HT1080 (cell line): ENCODE measurements at places on chromosomes 5 and 9. TPM values are rescaled to one million over a fixed set of nuclear protein-coding genes. Genes with fewer than 3 reads are reported as not detected.

Gene SPINK13
- total RNA-seq = 0.30 TPM in 1 of 2 replicates, not detected in the other

Gene PCDHGA9
- 0.23 and 0.29 TPM in 2 replicates for total RNA-seq

Gene ZBED3
- 0.60 and 0.76 TPM in 2 replicates for total RNA-seq

Gene ADAMTS13
- total RNA-seq = 0.07 and 0.19 TPM in 2 replicates

Gene PAEP
- 15.7 and 17.5 TPM in 2 replicates for total RNA-seq

Gene SAXO1
- not detected in 2 replicates for total RNA-seq

Gene C5orf52
- total RNA-seq = not detected in 2 replicates

Gene MRRF
- 65.7 and 91.5 TPM in 2 replicates for total RNA-seq

Gene HTR1A
- total RNA-seq = not detected in 2 replicates

Gene ARHGEF28
- 12.9 and 13.9 TPM in 2 replicates for total RNA-seq

Gene PTPA
- total RNA-seq = 167 and 214 TPM in 2 replicates

Gene MACIR
- total RNA-seq = 20.2 and 26.7 TPM in 2 replicates

Gene STPG3
- not detected in 2 replicates for total RNA-seq

DNA sequence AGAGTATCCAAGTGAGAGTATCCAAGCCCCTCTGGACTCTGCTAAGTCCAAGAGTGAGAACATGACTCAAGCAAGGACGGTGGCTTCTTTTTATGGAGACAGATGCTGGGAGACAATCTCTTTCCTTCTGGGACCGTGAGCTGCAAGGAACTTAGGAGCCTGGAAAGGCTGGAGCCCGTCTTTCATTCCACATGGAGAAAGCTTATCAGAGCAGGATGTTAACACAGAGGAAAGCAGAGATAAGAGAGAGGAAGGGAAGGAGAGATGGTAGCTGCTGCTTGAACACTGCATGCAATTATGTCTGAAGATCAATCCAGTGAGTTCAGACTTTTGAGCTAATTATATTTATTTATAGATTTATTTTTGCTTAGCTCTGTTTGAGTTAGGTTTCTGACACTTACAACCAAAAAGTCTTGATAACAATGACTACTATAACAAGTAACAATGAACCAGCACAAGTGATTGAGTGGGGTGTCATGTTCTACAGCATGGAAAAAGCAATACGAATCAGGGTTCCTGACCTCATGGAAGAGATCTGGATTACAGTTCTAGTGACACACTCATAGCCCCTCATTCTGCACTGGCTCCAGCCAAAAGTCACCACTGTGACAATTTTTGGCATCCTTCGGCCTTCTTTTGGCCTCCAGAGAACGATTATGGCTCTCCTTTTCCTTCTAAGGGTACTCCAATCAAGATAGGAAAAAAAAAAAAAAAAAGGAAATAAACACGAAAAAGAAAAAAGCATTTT is 71.5 kb downstream of the PRLR start:
- DNase-seq = no peak

DNA sequence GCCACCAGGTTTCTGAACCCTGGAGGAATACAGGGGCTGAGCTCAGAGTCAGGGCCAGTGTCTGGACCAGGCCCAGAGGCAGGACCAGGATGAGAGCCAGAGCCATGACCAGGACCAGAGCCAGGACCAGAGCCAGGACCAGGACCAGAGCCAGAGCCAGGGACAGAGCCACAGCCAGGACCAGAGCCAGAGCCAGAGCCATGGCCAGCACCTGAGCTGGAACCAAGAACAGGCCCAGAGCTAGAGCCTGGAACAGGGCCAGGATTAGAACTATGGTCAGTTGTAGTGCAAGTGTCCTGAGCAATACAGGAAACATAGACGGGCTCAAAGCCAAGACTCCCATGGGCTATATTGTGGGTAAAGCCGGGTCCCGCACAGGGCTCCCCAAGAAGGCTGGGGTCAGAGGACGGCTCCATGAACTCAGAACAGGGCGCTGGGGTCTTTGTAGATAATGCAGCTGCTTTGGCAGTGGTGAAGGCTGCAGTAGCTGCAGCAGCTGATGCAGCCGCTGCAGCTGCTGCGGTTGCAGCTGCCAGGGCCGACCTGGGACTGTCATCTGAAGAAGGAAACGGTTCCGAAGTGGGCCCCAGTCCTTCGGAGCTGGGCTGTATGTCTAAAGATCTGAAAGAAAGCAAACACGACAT is 559 bp downstream of the SPAG8 start:
- DNase-seq = no peak

DNA sequence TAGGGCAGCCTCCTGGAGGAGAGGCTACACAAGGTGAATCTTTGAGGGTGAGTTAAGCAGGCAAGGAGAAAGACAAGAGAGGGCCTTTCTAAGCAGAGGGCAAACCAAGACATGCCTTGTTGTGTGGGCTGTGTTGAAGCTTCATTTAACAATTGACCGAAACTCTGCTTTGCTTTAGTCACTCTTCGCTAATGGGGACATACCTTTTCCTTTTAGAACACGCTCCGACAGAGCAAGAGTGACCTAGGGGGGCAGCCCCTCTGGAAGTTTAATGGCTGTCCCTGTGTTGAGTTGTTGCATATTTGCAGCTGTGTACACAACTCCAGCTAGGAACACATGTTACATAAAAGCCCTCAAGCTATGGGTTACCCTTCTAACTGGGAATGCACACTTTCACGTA is 218.1 kb upstream of the WWC1 start:
- no peak for DNase-seq

DNA sequence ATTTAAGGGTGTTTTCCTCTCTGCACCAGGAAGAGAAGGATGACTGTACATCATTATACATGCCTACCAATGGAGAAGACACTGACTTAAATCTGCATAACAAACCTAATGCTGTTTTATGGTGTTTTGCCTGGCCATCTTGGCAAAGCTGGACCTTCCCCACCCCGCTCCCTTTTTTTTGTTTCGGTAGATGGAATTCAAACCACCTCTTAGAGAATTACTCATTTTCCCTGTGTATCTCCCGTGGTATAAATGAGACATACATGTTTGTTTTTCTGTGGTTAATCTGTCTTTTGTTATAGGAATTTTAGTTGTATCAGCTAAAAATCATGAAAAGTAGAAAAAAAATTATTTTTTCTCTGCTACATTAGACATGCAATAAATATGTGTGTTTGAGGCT is 28.8 kb downstream of the IL12B start:
- no peak for DNase-seq

DNA sequence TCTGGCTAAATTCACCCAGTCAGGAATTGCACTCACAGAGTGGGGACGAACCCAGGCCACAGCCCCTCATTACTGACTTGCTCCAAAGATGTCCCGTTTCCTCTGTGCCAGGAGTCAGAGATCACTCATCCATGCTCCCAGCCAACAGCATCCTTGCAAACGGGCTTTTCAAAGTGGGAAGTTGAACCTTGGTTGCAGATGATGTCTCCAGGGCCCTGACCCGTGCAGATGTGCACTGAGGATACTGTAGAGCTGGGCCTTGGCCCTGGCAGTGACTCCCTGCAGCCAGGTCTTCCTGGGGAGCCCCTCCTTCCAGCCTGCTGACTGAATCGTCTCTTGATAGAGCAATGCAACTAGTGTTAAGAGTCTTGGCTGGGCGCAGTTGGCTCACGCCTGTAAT is 22.3 kb downstream of the TCF7 start:
- no peak for DNase-seq

DNA sequence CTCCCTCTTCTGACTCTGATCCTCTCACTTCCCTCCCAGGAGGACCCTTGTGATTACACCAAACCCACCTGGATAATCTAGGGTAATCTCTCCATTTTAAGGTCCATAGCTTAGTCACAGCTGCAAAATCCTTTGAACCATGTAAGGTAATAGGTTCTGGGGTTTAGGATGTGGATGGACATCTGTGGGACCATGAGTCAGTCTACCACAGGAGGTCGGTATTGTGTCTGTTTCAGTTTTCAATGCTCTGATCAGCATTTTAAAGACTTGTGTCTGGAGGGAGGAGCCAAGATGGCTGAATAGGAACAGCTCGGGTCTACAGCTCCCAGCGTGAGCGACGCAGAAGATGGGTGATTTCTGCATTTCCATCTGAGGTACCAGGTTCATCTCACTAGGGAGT is 112.6 kb downstream of the CAVIN4 start:
- peak; percentile 56 for DNase-seq

DNA sequence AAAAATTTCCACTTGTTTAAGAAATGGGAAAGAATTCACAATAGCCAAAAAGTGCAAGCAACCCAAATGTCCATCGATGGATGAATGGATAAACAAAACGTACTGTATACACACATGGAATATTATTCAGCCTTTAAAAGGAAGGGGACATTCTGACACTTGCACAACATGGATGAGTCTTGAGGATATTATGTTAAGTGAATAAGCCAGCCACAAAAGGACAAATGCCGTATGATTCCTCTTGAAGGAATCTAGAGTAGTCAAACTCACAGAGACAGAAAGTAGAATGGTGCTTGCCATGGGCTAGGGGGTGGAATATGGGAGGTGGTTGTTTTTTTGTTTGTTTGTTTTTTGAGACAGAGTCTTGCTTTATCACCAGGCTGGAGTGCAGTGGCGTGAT is 3.8 kb upstream of the ATP6V0E1 start:
- peak; percentile 28 for DNase-seq

- no peak for DNase-seq
Observed at GRCh38 chr5:35745660-35746059, 111.0 kb upstream of the IL7R start.

DNA sequence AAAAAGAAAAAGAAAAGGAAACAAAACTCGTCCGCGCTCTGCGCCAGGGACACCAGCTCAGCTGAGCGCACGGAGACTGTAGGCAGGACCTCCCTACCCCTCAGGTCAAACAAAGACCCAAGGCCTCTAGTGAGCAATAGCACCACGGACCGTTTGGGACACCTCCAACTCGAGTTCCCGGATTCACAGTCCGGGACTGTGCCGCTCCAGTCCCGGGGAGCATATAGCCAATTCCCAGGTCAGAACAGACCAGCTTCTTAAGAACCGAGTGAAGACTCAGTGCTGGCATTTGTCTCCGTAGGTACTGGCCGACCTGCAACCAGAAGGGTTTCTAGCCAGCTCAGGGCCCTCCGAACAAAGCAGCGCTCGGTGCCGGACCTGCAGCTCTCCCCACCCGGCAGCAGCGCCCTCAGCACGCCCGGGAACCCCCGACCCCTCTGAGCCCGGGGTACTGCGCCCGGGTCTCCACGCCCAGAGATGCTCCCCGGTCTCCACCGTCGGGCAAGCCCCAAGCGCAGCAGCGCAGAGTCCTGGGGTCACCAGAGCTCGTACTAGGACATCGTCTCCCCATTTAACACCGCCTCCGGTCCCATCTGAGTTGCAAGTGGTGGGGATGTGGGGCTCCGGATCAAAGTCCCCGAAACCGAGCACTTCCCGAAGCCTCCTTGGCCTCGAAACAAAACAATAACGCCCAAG is 591 bp downstream of the ABCA1 start:
- DNase-seq = peak; percentile 16

DNA sequence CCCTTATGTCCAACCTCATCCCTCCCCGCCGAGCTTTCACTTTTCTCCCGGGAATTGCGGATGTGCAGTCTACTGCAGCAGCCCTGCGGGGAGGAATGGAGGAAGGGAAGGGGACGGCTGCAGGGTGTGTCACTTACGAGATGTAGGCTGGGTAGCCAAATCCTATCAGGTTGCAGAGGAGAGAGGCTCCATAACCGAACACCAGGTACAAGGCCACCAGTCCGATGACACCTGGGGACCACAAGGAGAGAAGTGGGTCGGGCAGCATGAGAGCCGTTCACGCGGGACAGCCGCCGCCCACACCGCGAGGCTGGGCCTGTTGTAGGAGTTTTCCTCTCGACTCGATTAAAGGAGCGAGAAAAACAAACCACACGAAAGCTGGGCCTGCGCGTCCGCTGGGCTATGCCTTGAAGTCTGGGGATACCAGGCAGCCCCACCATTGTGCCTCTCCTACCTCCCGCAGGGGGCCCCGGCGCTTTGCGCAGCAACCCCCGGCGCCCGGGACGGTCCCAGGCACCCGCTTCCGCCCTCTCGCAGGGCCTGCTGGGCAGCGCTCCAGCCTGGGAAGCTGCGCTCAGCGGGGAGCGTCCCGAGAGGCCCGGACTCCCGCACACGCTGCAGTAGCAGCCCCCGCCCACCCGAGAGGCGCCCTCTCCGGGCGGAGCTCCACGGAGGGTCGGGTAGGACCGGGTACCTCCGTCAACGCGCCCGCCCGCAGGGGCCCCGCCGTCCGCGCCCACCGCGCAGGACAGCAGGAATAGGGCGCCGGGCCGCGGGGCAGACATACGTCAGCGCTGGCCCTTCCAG is 798 bp downstream of the REEP5 start:
- peak; percentile 58 for DNase-seq

DNA sequence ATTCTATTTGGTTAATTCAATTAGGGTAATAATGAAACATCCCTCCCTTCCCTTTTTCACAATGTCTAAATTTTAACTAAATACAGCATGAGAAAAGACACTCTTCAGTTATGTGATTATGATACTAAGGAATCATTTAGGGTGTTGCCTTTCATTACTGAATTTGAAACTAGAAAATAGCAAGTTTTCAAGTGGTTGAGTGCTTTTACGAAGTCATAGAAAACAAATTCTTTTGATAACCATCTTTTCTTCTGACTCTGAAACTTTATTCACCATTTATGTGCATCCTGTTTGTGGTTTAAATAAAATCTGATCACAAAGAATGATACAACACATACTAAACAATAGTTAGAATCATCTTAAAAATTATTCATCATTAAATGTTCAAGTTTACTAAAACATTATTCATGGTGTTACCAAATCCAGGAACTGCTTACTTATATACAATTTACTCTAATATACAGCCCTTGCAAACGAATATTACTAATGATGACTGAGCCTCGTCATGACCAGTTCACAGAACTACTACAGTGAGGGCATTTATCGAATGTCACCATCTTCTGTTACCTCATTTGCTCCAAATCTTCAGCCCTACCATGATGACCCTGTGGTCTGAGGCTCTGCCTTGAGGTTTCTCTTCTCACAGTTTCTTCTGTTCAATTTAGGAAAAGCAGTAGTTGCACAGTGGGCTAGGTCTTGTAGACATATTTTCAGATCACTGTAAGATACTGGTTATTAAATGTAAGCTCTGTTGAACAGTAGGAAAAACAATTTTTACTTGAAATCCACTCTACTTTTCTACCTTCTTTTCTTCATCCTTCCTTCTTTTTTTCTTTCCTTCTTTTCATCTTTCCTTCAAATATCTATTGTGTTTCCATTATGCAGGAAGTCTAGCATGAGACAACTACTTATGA is 18.3 kb upstream of the IL9 start:
- DNase-seq = no peak

- DNase-seq = no peak
Observed at GRCh38 chr5:38808666-38809343, 37.0 kb upstream of the OSMR start.

- DNase-seq = no peak
Observed at GRCh38 chr5:168883991-168884390, 304.8 kb upstream of the PANK3 start.

- no peak for DNase-seq
Observed at GRCh38 chr5:160824301-160825001, 27.6 kb downstream of the ATP10B start.

- peak; percentile 4 for DNase-seq
Observed at GRCh38 chr5:74541381-74541781, 99.1 kb downstream of the ENC1 start.

- peak; percentile 83 for DNase-seq
Observed at GRCh38 chr5:17189381-17190036, 27.9 kb upstream of the BASP1 start.

DNA sequence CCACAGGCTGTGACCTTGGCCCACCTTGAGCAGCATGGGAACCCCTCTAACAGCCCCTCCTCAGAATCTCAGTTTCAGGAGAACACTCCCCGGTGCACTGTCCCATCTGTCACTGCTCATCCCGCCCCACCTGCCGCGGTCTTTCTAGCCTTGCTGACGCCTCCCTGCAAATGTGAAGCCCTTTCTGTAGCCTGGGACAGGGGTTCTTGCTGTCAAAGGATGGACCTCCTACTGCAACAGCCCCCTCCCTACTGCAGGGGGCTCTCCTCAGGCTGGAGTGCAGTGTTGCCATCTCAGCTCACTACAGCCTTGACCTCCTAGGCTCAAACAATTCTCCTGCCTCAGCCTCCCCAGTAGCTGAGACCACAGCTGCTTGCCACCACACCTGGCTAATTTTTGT is 20.0 kb downstream of the OR2V1 start:
- DNase-seq = no peak
